ENCODE measurements at places on chromosomes 13 and 19.

GRCh38 chr19:19224852-19225494 is 13.2 kb downstream of the NCAN start:
- DNase-seq = peak; percentile 79

- DNase-seq = no peak
Observed at GRCh38 chr13:59424661-59425060, 739.1 kb downstream of the DIAPH3 start.

GRCh38 chr19:3606690-3607289 is at the start of gene TBXA2R:
TSS of gene TBXA2R (minus strand) at chr19:3606875. CDS start at chr19:3600634, 6,241 bp downstream.
- no peak for DNase-seq

- no peak for DNase-seq
Observed at GRCh38 chr19:11444059-11444458, 8.6 kb downstream of the PRKCSH start.

DNA sequence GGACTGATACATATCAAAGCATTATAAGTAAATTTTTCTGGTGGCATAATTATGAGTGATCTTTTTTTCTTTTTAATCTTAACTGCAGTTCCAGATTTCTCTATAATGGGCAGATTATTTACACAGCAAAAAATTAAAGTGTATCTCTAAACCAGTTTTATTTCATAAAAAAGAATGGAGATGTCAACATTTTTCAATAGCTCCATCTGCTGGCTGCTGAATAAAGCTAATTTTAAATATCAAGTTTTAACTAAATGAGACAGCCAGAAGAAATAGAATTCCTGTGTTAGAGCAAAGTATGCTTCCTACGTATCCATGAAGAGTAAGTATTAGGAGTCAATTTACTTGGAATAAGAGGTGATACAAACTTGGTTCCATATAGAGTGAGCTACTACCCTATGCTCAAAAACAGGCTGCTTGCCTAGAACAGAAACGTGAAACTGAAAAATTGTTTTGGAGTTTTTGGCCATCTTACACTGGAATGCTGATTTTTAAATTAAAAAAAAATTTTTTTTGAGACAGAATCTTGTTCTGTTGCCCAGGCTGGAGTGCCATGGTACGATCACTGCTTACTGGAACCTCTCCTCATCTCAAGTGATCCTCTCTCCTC is 5.0 kb upstream of the PDS5B start:
- no peak for DNase-seq

GRCh38 chr19:13718733-13719132 is 45.6 kb upstream of the MRI1 start:
- DNase-seq = no peak

DNA sequence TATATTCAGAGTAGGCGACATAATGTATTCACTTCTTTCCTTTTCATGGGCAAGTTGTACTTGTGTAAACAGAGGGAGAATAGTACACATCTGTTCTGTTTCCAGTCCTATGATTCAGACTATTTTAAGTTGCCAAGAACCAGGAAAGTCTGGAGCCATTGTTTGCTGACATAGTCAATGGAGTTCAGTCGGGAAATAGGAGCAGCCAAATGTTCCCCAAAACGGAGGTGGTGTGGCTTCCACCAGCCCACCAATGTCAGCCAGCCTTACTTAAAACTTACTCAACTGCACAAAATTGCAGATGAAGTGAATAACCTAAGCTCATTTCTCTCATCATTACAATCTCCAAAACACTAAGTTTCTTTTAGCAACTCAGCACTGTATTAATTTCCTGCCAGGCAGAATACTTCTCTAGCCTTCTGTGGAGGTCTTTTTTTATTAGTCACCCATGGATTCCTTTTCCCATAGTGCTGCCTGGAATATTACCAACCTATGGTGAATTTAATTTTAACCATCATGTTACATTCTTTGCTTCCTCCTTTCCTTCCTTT is 22.3 kb upstream of the CSNK1A1L start:
- DNase-seq = no peak

GRCh38 chr13:21011378-21011777 is 50.0 kb downstream of the LATS2 start:
- no peak for DNase-seq

DNA sequence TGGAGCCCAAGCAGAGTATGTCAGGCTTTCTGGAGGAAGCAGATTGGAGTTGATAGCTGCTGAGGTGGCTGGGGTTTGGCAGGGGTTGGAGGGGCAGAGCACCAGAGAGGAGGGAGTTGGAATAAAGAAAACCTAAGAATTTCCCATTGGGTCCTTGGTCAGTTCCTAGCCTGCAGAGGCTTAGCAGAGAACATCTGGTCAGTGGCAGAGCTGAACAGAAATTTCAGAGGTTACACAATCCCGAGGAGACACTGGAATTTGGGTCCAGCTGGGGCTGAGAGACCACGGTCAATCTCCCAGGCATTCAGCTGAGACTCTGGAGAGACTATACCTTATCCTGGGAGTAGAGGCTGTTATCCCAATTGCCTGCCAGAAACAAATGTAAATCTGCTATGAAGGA is 84.4 kb downstream of the DPY19L3 start:
- DNase-seq = no peak

- peak; percentile 42 for DNase-seq
Observed at GRCh38 chr19:5038631-5039271, 69.8 kb downstream of the KDM4B start.

GRCh38 chr19:3768748-3769099 is 3.3 kb downstream of the RAX2 start:
- DNase-seq = no peak

DNA sequence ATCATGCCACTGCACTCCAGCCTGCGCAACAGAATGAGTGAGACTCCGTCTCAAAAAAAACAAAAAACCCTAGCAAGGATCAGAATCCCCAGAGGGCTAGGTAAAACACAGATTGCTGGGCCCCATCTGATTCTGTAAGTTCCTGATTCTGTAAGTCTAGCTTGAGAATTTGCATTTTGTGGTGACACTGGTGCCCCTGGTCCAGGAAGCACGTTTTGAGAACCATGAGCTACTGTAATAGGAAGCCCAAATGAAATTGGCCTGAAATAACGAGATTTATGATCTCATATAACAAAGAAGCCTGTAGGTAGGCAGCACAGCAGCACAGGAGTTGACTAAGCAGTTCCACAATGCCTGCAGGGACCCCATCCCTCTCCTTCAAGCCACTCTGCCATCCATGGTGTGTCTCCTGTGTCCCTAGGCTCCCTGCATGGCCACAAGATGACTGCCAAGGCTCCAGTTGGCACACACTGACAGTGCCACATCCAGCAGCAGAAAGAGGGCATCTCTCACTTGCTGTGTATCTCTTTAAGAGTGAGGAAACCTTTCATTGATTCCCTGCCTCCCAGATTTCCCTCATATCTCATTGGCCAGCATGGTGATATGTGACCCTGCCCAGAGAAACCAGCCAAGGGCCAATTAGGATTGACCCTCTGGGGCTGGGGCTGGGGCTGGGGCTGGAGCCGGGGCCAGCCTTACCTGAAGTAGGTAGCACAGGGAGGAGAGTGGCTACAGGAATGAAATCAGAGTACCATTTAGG is 21.7 kb downstream of the SIPA1L3 start:
- DNase-seq = peak; percentile 86

DNA sequence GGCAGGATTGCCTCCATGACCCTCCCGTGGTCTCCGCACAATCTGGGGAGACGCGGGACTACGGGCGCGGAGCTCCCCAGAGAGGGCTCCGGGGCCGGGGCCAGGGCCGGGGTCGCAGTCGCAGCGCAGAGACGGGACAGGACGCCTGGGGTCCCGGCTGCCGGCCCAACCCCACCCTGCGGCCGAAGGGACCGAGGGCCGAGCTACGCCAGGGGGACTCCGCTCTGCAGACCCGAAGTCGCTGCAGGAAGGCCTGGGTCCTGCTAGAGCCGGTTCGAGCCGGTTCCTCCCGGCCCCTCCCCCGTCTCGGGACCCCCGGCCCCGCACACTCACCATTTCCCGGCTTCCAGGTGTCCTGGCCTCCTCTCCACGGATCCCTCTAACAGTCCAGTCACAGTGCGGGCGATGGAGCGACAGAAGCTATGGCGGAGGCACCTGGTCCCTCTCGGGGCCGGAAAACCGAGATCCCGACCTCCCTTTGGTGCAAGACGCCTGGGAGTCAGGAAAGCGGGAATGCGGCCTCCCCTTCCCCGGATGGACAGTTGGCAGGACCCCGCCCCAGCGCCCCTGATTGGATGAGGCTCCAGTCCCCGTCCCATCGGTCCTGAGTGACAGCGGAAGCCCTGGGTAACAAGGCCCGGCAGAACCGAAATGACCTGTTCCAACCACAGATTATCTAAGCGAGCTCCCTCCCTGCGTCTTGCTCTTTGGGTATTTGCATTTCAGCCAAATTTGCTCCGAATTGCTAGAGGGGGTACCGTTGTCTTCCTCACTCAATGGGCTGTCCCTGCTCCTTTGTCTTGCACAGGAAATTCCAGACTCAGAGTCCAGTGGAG is at the start of gene ZNF625:
Gene ZNF625, minus strand, starts transcription at position 512 of the 836 bp plus-strand sequence. Its CDS starts 176 bp downstream, at position 336.
- DNase-seq = no peak

DNA sequence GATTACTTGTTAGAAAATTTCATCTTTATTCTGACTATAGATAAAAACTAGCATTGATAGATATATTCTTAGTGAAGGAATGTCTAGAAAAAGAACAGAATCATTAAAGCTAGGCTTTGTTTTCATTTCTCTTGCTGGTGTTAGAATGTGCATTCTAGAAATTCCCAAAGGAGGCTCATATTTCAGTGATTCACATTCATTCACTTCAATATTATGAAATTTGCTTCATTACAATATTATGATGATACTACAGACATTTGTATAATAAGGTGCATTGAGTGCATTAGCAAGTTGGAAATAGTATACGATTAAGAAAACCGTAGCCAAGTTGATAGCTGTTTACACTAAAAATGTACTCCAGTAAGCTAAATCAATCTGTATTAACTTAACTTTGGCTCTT is 70.7 kb upstream of the MYCBP2 start:
- no peak for DNase-seq

- peak; percentile 64 for DNase-seq
Observed at GRCh38 chr13:26698392-26699196, 62.0 kb downstream of the GPR12 start.

DNA sequence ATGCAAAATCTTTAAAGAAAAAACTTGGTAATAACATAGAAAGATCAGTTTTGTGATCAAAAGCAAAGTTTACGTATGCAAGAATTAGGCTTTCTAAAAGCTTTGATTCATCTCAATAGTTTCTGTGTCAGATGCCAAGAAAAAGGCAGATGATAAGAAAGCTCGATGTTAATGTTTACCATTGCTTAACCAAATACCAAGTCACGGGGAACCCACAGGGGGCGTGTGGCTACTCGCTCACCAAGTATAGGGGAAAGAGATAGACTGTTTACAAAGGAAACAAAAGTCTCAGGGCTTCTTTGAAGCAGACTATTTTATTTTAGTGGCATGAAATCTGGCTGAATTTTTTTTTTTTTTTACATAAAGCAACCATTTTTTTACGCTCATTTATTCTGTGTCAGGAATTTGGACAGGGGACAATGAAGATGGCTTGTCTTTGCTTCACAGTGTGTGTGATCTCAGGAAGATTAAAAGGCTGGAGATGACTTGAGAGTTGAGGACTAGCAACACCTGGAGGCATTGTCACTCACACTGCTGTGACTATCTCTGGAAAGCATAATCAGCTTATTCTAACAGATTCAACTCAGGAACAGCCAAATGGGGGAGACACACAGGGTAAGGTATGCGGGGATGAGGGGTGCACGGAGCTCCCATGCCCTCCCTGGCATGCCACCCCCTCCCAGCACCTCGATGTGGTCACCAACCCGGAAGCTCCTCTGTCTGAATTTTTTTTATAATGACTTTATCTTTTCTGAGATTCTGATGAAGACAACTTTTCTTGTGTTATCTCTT is 24.9 kb downstream of the RCBTB1 start:
- DNase-seq = peak; percentile 56

GRCh38 chr19:55437410-55437809 is 5.7 kb downstream of the SHISA7 start:
- peak; percentile 69 for DNase-seq

GRCh38 chr13:94713561-94714182 is 1.3 kb upstream of the SOX21 start:
- no peak for DNase-seq

- no peak for DNase-seq
Observed at GRCh38 chr19:47377208-47377701, 28.1 kb downstream of the DHX34 start.

DNA sequence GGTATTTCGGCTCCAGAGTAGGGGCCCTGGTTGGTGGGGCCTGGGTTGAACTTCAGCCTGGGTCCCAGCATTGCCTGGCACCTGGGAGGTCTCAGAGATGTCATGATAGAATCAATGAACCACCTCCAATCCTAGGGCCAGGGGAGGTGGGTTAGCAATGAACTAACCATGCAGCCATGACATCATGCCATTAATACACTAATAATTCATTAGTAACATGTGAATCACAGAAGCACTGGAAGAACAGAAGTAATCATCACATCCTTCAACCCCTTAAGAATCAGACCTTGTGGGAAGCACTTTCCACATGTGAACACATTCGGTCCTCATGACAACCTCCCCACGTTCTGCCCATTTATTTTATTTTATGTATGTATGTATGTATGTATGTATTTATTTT is 6.9 kb downstream of the NOSIP start:
- no peak for DNase-seq

- no peak for DNase-seq
Observed at GRCh38 chr13:98919566-98919965, 58.3 kb downstream of the DOCK9 start.

- DNase-seq = no peak
Observed at GRCh38 chr19:2360833-2361232, 768 bp downstream of the TMPRSS9 start.

DNA sequence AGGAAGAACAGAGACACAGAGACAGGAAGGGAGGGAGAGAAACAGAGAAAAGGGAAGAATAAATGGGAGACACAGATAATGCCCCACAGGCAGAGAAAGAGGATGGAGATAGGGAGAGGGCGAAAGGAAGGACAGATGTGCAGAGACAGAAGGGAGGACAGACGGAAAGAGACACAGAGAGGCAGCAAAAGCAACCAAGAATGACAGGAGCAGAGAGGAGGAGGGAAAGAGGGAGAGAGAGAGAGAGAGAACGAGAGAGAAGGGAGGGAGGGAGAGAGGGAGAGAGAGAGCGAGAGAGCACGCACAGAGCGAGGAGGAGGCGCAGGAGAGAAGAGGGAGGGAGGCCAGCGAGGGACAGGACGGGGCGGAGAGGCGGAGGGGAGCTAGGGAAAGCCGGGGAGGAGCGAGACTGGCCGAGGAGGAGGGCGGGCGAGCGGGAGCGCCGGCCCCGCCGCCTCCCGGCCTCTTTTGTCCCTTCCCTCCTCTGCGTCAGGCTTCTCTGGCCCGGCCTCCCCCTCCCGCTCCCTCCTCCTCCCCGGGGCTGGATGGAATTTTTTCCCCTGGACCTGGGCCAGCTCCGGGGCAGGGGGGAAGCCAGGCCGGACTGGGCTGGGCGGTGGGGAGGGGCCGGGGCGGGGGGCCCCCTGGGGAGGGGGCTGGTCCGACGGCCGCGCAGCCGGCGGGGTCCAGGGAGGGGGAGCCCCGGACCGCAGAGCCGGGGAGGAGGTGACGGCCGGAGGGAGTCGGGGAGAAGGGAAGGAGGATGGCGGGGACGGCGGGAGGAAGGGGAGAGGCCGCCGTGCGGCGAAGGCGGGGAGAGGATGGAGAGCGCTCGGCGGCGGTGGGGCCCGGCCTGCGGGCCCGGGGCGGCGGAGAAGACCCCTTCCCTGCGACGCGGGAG is 4.2 kb upstream of the SPACA6 start:
- DNase-seq = no peak

GRCh38 chr13:20682061-20682460 is 21.4 kb upstream of the IL17D start:
- no peak for DNase-seq

Measured in hematopoietic multipotent progenitor cell (in vitro differentiated cells).